Activated CD4-positive, alpha-beta T cell treated with anti-CD3 and anti-CD28 coated beads, Interleukin-2, amount 10 ng/mL, durations not matched to agents 7 days and 5 days (primary cell): ENCODE measurements at places on chromosomes 6 and 20. TPM values are rescaled to one million over a fixed set of nuclear protein-coding genes. Genes with fewer than 3 reads are reported as not detected.

The SYCP2 gene
- 7.6 TPM for total RNA-seq

The PRPH2 gene
- total RNA-seq, result not detected

The HLA-DQB1 gene
- total RNA-seq, result 24.1 TPM

GRCh38 chr20:45450097-45450818 is 19.3 kb upstream of the WFDC2 start:
- DNase-seq, result peak; percentile 42

DNA sequence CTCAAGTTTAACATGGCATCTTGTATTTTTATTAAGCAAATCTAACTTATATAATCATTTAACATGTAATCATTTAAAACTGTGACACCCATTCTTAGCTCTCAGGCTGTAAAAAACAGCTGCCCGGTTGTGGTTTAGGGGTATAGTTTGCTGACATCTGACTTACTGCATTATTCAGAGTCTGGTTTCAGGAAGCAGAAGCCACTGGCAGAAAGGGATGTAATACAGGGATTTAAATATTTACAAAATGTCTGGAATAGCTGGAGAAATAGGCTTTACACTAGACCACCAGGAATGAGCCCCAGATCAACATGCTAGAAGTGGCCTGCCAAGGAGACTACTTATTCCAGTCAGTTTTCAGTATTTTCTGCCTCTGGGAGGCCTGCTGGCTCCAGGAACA is 421.1 kb downstream of the CD109 start:
- DNase-seq, result no peak

- no peak for DNase-seq
Observed at GRCh38 chr6:51514748-51515402, 572.5 kb downstream of the PKHD1 start.

DNA sequence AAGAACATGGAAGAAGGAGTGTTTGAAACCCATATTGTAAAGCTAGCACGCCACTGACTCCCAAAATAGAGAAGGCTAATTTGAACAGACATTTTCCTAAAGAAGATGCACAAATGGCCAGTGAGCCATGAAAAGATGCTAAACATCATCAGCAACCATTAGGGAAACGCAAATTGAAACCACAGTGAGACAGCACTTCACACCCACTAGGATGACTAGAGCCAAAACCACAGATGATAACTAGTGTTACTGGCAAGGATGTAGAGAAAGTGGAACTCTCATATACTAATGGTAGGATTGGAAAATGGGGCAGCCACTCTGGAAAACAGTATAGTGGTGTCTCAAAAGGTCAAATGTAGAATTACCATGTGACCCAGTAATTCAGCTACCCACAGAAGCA is 58.2 kb downstream of the BMP7 start:
- DNase-seq, result no peak

- DNase-seq, result no peak
Observed at GRCh38 chr20:22716821-22717351, 132.5 kb upstream of the FOXA2 start.
